Esophagus muscularis mucosa (tissue), 4 donors: ENCODE measurements at places on chromosomes 4 and X. TPM values are rescaled to one million over a fixed set of nuclear protein-coding genes. Genes with fewer than 3 reads are reported as not detected.

- H3K4me3 ChIP-seq = no peak overlapping the region
- no peaks in the 10 kb centered on the region for H3K27me3 ChIP-seq
- H3K36me3 ChIP-seq = no peaks in the 10 kb centered on the region
- no peak for DNase-seq
- H3K27ac ChIP-seq = no peak overlapping the region
Observed at GRCh38 chr4:110075083-110075738, 123.2 kb downstream of the ELOVL6 start.

GRCh38 chrX:29478336-29479069 lies 736.9 kb upstream of the MAGEB2 start:
- no peaks in the 10 kb centered on the region for H3K36me3 ChIP-seq
- H3K4me3 ChIP-seq = no peak overlapping the region
- no peak overlapping the region for H3K27ac ChIP-seq
- H3K4me1 ChIP-seq = no peaks in the 10 kb centered on the region

- H3K4me3 ChIP-seq = no peak overlapping the region
- peak; percentile 21 for DNase-seq
- H3K36me3 ChIP-seq = no peaks in the 10 kb centered on the region
Observed at GRCh38 chr4:110294165-110294564, 95.8 kb upstream of the ELOVL6 start.

Gene MAGEA1
- not detected for total RNA-seq

Gene DCAF12L2
- 1.0 TPM for total RNA-seq

Gene STS
- total RNA-seq = 4.6 TPM

Gene RBMXL3
- total RNA-seq = not detected

Gene DIAPH2
- total RNA-seq = 53.8 TPM

Gene TEX13C
- not detected for total RNA-seq
